ENCODE measurements at places on chromosomes 16 and 17. TPM values are rescaled to one million over a fixed set of nuclear protein-coding genes. Genes with fewer than 3 reads are reported as not detected.

GRCh38 chr17:72812823-72813222, 279.7 kb downstream of the SLC39A11 start:
- no peak overlapping the region for H3K4me3 ChIP-seq
- H3K27me3 ChIP-seq = no peaks in the 10 kb centered on the region
- no peak for DNase-seq
- no peaks in the 10 kb centered on the region for H3K4me1 ChIP-seq
- H3K27ac ChIP-seq = no peak overlapping the region
- H3K36me3 ChIP-seq = peaks cover 13% of the 10 kb centered on the region

KRTAP4-4 gene
- not detected for total RNA-seq

DNA sequence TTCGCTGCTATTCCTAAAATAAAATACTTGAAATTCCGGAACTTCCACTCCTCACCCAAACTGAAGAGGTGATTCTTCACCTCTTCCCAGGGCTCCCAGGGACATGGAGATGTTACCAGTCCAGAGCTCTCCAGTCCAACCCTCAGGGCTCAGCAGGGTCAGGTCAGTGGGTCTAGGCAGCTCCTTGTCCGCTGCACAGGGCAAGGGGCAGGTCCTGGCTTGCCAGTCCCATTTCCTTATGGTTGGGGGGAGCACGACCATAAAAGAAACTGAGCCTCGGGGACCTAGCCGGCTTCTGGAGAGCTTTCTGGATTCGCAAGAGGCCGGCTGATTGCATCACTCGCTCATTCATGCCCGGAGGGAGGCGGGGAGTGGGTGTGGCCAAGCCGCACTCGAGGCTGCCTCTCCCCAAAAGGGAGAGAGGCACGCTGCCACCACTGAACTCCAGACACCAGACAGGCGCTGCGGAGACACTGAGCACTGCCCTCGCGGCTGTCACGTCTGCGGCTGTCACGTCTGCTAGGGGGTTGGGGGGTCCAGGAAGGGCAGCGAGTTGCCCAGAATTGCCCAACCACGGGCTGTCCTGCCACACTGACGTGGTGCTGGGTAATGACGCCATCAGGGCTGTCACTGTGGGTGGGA, 15.8 kb downstream of the SLC7A5 start:
- DNase-seq = peak; percentile 95
- peak overlapping the region; percentile 98 for H3K27ac ChIP-seq
- peak overlapping the region; percentile 86 for H3K4me3 ChIP-seq
- peaks cover 84% of the 10 kb centered on the region for H3K4me1 ChIP-seq

DNA sequence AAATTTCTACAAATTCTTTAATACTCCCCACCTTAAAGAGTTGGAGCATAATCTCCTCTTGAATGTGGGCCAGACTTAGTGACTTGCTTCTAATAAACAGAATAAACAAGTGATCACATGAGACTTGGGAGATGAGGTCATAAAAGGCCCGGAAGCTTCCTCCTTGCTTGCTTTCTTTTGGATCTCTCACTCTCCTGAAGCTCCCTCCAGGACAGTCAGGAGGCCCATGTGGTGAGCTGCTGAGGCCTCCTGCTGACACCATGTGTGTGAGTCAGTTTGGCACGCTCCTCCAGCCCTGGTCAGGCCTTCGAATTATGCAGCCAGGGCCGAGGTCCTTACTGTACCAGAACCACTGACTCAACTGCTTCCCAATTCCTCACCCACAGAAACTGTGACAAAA, 53.2 kb downstream of the NDEL1 start:
- H3K27ac ChIP-seq = no peak overlapping the region
- no peak for DNase-seq
- peaks cover 6% of the 10 kb centered on the region for H3K36me3 ChIP-seq
- no peaks in the 10 kb centered on the region for H3K4me1 ChIP-seq

FGF11 gene
- 4.9 TPM for total RNA-seq

DNA sequence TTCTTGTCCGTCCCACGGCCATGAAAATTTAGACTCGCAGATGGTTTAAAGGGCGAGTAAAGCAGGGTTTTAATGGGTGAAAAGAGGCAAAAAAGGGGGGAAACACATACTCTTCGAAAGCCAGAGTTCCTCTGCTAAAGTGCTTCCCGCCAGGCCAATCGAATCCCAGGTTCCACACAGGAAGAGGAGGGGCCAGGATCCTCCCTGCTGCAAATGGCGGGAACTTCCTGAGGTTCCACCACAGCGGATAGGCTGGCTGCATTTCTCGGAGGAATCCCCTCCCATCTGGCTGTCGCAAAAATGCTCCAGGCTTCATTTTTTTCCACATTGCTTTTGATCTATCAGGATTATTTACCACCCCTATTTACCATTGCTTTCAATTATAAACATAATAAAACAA, 670.1 kb upstream of the CA10 start:
- H3K27ac ChIP-seq = no peak overlapping the region
- no peaks in the 10 kb centered on the region for H3K27me3 ChIP-seq
- H3K36me3 ChIP-seq = no peaks in the 10 kb centered on the region
- H3K4me1 ChIP-seq = no peaks in the 10 kb centered on the region
- no peak overlapping the region for H3K4me3 ChIP-seq
- no peak for DNase-seq
